ENCODE measurements at places on chromosomes 5 and 9. TPM values are rescaled to one million over a fixed set of nuclear protein-coding genes. Genes with fewer than 3 reads are reported as not detected.
A peak's percentile ranks its signal among the peaks of the same experiment; 100 is the strongest.

PCDHA9 gene
- total RNA-seq, result not detected

ANKRD34B gene
- total RNA-seq, result not detected

IFNA2 gene
- not detected for total RNA-seq

GRCh38 chr9:19648672-19649071 is 140.2 kb downstream of the SLC24A2 start:
- DNase-seq, result no peak

DNA sequence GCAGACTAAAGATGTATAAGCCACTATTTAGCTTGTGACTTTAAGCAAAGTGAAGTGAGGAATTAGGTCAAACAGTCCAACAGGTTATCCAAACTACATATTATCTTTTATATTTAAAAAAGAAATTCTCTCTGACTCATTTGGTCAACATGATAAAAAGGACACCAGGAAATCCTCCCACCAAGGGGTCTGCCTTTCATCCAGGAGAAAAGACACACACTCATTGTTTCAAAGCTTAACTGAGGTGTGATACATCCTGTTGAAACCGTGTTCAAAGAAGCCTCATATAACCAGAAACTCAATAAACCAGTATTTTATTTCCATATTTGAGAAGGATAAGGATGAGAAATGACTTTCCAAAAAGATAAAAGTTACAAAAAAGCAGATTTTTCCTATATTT is 417.1 kb downstream of the HCN1 start:
- DNase-seq, result peak; percentile 83

DNA sequence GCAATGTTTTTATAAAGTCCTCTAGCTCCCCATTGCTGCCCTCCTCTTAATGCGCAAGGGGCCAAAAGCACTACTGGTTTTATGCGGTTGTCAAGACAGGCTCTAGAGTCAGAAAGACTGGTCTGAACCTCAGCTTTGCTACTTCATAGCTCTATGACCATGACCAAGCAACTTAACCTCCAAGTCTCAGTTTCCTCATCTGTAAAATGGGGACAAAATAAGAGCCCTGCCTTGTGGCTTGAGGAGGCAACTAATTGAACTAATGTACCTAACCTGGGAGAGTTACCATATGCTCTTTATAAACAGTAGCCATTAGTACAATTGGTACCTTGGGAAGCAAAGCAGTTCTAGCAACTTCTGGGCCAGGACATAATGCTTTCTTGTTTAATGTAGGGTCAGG is 36.5 kb downstream of the ANXA6 start:
- DNase-seq, result no peak

GRCh38 chr5:150209099-150209635 is 19.3 kb downstream of the SLC6A7 start:
- DNase-seq, result peak; percentile 81

GRCh38 chr5:132054697-132055440 is 5.6 kb upstream of the IL3 start:
- no peak for DNase-seq

DNA sequence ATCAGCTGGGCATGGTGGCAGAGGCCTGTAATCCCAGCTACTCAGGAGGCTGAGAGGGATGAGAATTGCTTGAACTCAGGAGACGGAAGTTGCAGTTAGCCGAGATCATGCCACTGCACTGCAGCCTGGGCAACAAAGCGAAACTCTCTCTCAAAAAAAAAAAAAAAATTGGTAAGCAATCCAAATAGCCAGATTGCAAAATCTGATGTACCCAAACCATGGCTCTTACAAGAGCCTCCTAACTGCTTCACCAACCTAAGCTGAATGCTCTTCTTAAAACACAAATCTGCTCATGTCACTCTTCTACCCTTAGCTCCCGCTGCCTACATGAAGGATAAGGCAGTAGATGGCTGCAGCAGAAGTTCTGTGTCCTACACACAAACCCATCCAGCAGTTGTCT is 105.9 kb downstream of the MPDZ start:
- no peak for DNase-seq

DNA sequence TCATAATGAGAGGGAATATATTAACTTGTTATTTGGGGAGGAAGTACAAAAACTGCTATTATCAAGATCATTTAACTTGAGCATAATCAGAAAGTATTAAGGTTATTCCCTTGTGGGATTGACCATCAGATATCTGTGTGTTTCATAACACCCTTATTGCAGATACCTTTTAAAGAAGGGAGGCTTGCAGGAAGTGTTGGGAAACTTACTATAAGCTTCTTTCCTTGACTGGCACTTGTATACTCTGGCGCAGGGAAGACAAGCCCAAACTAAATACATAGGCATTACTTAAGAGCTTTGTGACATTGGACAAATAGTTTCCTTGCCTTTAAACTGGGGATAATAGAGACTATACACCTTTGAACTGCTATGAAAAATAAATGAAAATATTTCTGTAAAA is 50.9 kb downstream of the PIK3R1 start:
- no peak for DNase-seq

- no peak for DNase-seq
Observed at GRCh38 chr9:125972012-125972729, 225.0 kb downstream of the PBX3 start.
